ENCODE measurements at places on chromosomes 2 and 18. TPM values are rescaled to one million over a fixed set of nuclear protein-coding genes. Genes with fewer than 3 reads are reported as not detected.

- no peak overlapping the region for H3K4me3 ChIP-seq
- DNase-seq = no peak
- H3K27ac ChIP-seq = no peak overlapping the region
- no peaks in the 10 kb centered on the region for H3K4me1 ChIP-seq
- H3K36me3 ChIP-seq = no peaks in the 10 kb centered on the region
Measured at GRCh38 chr2:237043866-237044265, 41.8 kb upstream of the COPS8 start.

GRCh38 chr2:65375723-65376122 is 56.7 kb downstream of the SPRED2 start:
- peaks cover 27% of the 10 kb centered on the region for H3K4me1 ChIP-seq
- no peak for DNase-seq
- no peaks in the 10 kb centered on the region for H3K36me3 ChIP-seq

DNA sequence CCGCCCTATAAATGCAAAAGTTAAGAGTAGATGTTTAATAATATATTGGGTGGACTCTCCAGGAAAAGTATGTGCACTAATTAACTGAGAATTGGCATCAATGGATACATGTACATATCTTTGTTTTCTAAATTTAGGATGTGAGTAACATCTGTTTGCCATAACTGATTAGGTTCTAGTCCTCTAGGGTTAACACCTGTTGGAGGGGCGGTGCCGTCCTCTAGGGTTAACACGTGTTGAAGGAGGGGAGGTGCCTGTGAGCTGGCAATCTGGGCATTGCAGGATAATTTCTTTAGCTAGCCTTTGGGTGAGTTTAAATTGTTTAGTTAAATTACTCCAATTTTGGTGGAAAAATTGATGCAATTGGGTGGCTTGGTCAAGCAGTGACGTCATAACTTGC is 30.9 kb downstream of the HTR2B start:
- DNase-seq = peak; percentile 12
- H3K27me3 ChIP-seq = no peaks in the 10 kb centered on the region
- H3K4me1 ChIP-seq = peaks cover 32% of the 10 kb centered on the region

- H3K36me3 ChIP-seq = no peaks in the 10 kb centered on the region
- H3K27ac ChIP-seq = no peak overlapping the region
- H3K4me1 ChIP-seq = no peaks in the 10 kb centered on the region
- H3K4me3 ChIP-seq = no peak overlapping the region
- DNase-seq = no peak
Measured at GRCh38 chr2:100703739-100704138, 116.2 kb upstream of the NPAS2 start.

DNA sequence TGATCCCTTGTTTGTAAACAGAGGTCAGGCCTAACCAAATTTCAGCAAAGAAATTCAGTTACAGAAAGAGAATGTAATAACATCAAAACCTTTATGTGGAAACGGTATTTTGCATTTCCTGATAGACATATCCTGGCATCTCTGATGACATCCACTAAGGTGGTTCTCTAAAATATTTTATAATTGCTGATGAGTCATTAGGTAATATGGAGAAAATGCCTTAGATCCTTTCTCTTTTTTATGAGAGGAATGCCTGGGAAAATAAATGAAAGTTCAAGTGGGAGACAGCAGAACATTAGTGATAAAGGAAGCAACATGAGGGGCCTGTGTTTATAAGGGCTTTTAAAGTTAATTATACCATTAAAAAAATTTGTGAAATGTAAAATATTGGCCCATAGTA is 72.6 kb downstream of the PLCL1 start:
- H3K4me1 ChIP-seq = no peaks in the 10 kb centered on the region
- H3K27ac ChIP-seq = no peak overlapping the region
- no peaks in the 10 kb centered on the region for H3K36me3 ChIP-seq
- H3K27me3 ChIP-seq = no peaks in the 10 kb centered on the region

- no peaks in the 10 kb centered on the region for H3K4me1 ChIP-seq
- DNase-seq = peak; percentile 8
- no peak overlapping the region for H3K4me3 ChIP-seq
- H3K36me3 ChIP-seq = no peaks in the 10 kb centered on the region
- H3K27me3 ChIP-seq = no peaks in the 10 kb centered on the region
Measured at GRCh38 chr2:163626639-163627109, 109.1 kb downstream of the FIGN start.

- H3K4me1 ChIP-seq = peaks cover 23% of the 10 kb centered on the region
- H3K36me3 ChIP-seq = no peaks in the 10 kb centered on the region
- no peak overlapping the region for H3K27ac ChIP-seq
Measured at GRCh38 chr2:21270708-21271122, 146.9 kb downstream of the TDRD15 start.

DNA sequence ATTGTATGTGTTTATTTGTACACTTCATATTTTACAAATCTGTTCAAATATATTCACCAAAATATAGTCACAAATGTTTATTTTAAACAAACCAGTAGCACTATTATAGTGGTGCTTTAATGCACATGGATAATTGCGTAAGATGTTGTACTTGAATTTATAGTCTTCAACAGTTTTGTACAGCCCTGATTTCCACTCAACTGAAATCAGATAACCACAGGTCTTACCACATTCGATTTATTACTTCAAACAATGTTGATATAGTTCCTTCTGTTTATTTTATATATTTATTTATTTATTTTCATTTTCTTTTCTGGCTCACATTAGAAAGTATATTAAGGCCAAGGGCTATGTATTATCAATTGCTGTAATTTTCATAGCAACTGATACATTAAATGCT is 99.4 kb upstream of the ZNF804A start:
- H3K36me3 ChIP-seq = no peaks in the 10 kb centered on the region
- peak; percentile 21 for DNase-seq
- no peak overlapping the region for H3K4me3 ChIP-seq
- no peaks in the 10 kb centered on the region for H3K27me3 ChIP-seq
- H3K27ac ChIP-seq = no peak overlapping the region

The PER2 gene
- polyA plus RNA-seq = 13.5 TPM

The GPR155 gene
- 3.7 TPM for polyA plus RNA-seq

The UGT1A3 gene
- 0.16 TPM for polyA plus RNA-seq

The MRO gene
- polyA plus RNA-seq = 14.6 TPM

The APLF gene
- polyA plus RNA-seq = 2.0 TPM

The GALR1 gene
- polyA plus RNA-seq = 0.51 TPM

Measured in large intestine (tissue), 12 donors.